CD4-positive, alpha-beta memory T cell (primary cell): ENCODE measurements at places on chromosomes 7 and 10. TPM values are rescaled to one million over a fixed set of nuclear protein-coding genes. Genes with fewer than 3 reads are reported as not detected.

The NEUROD6 gene
- total RNA-seq = not detected

DNA sequence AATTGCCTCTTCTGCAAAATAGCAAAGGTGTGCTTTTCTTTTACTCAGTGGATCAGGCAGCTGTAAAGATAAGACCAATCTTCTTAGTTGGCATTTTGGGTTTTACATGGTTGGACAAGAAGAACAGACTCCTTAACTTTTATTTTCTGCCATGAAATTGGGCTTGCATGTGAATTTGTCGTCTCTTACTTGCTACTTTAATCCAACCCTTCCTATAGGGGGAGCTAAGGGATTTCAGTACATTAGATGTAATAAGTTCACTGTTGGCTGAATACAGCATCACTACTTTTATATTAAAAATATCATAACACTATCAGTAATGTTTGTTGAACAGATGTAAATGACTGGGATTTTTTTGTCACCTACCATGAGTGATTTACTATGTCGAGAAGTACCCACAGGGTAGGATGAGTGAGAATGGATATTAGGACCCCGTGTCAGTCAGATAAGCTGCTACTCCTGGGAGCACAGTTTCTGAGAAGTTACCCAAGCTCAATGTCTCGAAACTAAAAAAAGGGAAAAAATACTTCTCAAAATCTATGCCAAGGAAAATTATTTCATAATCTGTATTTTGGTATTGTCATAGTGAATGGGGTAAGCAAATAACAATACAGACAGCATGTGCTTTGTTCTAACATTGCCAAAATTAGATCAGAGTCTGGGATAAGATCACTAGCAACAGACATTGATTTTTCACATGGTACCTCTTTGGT is 127.4 kb upstream of the AGR3 start:
- no peaks in the 10 kb centered on the region for H3K36me3 ChIP-seq
- H3K4me1 ChIP-seq = peaks cover 20% of the 10 kb centered on the region
- no peak overlapping the region for H3K27ac ChIP-seq
- H3K4me3 ChIP-seq = no peak overlapping the region

DNA sequence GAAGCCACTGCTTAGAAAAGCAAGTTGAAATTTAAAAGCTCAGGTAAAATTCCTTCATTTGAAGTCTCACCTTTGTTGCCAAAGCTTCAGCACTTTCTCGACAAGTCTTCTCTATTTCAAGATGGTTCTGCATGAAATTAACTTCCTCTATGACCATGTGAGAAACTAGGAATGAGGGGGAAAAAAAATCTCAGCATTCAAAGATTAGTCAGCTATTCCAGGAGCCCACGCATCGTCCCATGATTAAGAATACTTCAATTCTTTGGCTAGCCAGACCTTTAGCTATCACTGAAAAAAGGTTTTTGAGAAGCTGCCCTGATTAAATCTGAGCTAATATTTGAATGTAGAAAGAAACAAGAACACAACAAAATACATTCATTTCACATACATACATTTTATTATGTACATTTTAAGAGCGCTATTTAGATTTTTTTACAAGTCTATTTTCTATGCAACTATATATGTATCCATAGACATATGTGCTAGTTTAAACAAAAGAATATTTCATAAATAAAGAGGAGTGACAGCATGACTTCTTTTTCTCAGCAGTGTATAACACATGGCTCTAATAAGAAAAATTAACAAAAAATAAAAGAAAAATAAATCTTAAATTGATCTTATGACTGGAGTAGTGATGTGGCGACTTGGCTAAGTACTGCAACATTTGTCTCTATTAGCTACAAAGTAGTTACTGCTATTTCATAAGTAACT is 44.8 kb downstream of the SHTN1 start:
- no peak for DNase-seq
- H3K27me3 ChIP-seq = no peaks in the 10 kb centered on the region
- no peak overlapping the region for H3K4me3 ChIP-seq
- H3K4me1 ChIP-seq = no peaks in the 10 kb centered on the region
- H3K27ac ChIP-seq = no peak overlapping the region

- H3K4me3 ChIP-seq = no peak overlapping the region
- peaks cover 11% of the 10 kb centered on the region for H3K27me3 ChIP-seq
- H3K36me3 ChIP-seq = no peaks in the 10 kb centered on the region
- H3K4me1 ChIP-seq = peaks cover 3% of the 10 kb centered on the region
- H3K27ac ChIP-seq = no peak overlapping the region
Measured at GRCh38 chr10:101019440-101019703, 11.6 kb downstream of the PDZD7 start.

GRCh38 chr7:149883048-149883438 is 9.3 kb downstream of the ATP6V0E2 start:
- no peak overlapping the region for H3K27ac ChIP-seq
- H3K4me3 ChIP-seq = no peak overlapping the region
- H3K27me3 ChIP-seq = no peaks in the 10 kb centered on the region
- peaks cover 8% of the 10 kb centered on the region for H3K36me3 ChIP-seq

- H3K27me3 ChIP-seq = no peaks in the 10 kb centered on the region
- DNase-seq = no peak
- peaks cover 19% of the 10 kb centered on the region for H3K36me3 ChIP-seq
Measured at GRCh38 chr7:127890726-127891125, 140.5 kb downstream of the LRRC4 start.

The PILRA gene
- total RNA-seq = 5.8 TPM
